Dorsolateral prefrontal cortex (tissue), 122 donors: ENCODE measurements at places on chromosomes 1 and 21. TPM values are rescaled to one million over a fixed set of nuclear protein-coding genes. Genes with fewer than 3 reads are reported as not detected.

The PTGS2 gene
- total RNA-seq = 2.9 TPM

The TTC22 gene
- 0.76 TPM for total RNA-seq

The FCRL3 gene
- total RNA-seq = not detected

The SFN gene
- not detected for total RNA-seq

The SLC1A7 gene
- 0.51 TPM for total RNA-seq
